ENCODE measurements at places on chromosomes 12 and 14. TPM values are rescaled to one million over a fixed set of nuclear protein-coding genes. Genes with fewer than 3 reads are reported as not detected.

- H3K27ac ChIP-seq: no peak overlapping the region
- no peaks in the 10 kb centered on the region for H3K36me3 ChIP-seq
- no peak for DNase-seq
- H3K4me1 ChIP-seq: no peaks in the 10 kb centered on the region
Measured at GRCh38 chr12:119369907-119370546, 35.5 kb downstream of the CCDC60 start.

GRCh38 chr12:17829813-17830212 lies 260.2 kb downstream of the RERGL start:
- no peaks in the 10 kb centered on the region for H3K4me1 ChIP-seq
- no peak for DNase-seq
- H3K4me3 ChIP-seq: no peak overlapping the region
- H3K27me3 ChIP-seq: no peaks in the 10 kb centered on the region
- no peak overlapping the region for H3K27ac ChIP-seq

DNA sequence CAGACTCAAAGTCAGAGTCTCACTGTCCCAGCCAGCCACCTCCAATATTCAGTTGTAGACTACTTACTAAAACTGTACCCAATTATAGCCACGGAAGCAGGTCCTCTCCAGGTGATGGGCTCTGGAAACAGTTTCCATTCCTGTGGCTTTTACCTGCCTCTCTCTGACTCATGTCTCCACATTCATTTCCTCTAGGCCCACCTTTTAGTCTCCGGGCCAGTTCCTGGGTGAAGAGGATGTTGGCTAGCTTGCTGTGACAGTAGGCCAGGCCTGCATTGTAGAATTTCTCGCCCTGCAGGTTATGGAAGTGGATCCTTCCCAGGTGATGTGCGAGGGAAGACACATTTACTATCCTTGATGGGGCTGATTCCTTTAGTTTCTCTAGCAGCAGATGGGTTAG lies 5.6 kb downstream of the RDH11 start:
- no peak overlapping the region for H3K27ac ChIP-seq
- no peaks in the 10 kb centered on the region for H3K27me3 ChIP-seq
- no peak for DNase-seq
- H3K4me1 ChIP-seq: peaks cover 16% of the 10 kb centered on the region
- H3K36me3 ChIP-seq: peaks cover 22% of the 10 kb centered on the region

RBP5 gene
- polyA plus RNA-seq: not detected

GRCh38 chr14:89635615-89636014 lies 218.6 kb upstream of the FOXN3 start:
- no peak for DNase-seq
- H3K36me3 ChIP-seq: peaks cover 7% of the 10 kb centered on the region
- H3K4me3 ChIP-seq: no peak overlapping the region
- peaks cover 14% of the 10 kb centered on the region for H3K4me1 ChIP-seq
- no peaks in the 10 kb centered on the region for H3K27me3 ChIP-seq
- no peak overlapping the region for H3K27ac ChIP-seq

- H3K4me1 ChIP-seq: peaks cover 21% of the 10 kb centered on the region
- no peak overlapping the region for H3K27ac ChIP-seq
- no peak for DNase-seq
- peaks cover 9% of the 10 kb centered on the region for H3K36me3 ChIP-seq
Measured at GRCh38 chr14:23055147-23055550, 2.2 kb downstream of the CDH24 start.

DNA sequence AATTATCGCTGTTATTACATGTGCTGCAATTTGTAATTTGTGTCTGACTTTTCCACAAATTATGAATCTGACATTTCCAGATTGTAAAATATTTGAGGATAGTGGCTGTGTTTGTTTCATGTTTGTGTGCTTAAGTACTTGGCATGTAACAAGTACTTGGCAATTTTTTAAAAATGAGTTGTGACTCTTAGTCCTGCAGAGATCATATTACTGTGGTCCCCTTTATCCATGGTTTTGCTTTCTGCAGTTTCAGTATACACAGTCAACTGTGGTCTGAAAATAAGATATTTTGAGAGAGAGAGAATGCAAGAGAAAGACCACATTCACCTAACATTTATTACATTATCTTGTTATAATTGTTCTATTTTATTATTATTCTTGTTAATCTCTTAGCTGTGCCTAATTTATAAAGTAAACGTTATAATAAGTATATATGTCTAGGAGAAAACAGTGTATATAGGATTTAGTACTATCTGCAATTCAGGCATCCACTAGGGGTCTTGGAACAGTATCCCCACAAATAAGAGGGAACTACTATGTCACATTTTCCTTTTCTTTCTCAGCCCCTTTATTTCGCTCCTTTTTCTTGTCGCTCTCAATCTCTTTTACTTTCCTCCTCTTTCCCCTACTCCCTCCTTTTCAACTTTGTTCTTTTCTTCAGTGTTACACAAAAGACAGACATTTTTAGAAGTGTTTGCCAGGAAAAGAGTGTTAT lies 176.1 kb downstream of the FUT8 start:
- no peaks in the 10 kb centered on the region for H3K27me3 ChIP-seq
- no peaks in the 10 kb centered on the region for H3K36me3 ChIP-seq
- DNase-seq: no peak
- no peak overlapping the region for H3K27ac ChIP-seq
- H3K4me3 ChIP-seq: no peak overlapping the region

SMARCD1 gene
- polyA plus RNA-seq: 18.0 TPM

DNA sequence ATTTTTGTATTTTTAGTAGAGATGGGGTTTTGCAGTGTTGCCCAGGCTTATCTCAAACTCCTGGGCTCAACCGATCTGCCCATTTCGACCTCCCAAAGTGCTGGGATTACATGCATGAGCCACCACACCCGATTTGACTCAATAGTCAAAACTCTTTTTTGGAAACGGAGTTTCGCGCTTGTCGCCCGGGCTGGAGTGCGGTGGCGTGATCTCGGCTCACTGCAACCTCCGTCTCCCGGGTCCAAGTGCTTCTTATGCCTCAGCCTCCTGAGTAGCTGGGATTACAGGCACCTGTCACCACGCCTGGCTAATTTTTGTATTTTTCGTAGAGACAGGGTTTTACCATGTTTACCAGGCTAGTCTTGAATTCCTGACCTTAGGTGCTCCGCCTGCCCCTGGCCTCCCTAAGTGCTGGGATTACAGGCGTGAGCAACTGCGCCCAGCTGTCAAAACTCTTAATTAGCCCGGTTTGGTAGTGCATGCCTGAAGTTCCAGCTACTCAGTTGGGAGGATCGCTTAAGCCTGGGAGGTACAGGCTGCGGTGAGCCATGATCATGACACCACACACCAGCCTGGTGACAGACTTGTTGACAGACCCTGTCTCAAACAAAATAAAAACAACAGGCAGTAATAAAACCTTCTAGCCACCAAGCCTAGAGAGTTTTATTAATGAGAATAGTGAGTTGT lies 12.4 kb downstream of the MED21 start:
- no peak overlapping the region for H3K27ac ChIP-seq
- H3K4me3 ChIP-seq: no peak overlapping the region
- H3K36me3 ChIP-seq: peaks cover 22% of the 10 kb centered on the region
- no peak for DNase-seq
- no peaks in the 10 kb centered on the region for H3K27me3 ChIP-seq
- H3K4me1 ChIP-seq: no peaks in the 10 kb centered on the region

GRCh38 chr14:37721976-37722659 lies 126.7 kb downstream of the TTC6 start:
- H3K36me3 ChIP-seq: no peaks in the 10 kb centered on the region
- DNase-seq: no peak
- no peak overlapping the region for H3K27ac ChIP-seq
- H3K4me1 ChIP-seq: no peaks in the 10 kb centered on the region

DNA sequence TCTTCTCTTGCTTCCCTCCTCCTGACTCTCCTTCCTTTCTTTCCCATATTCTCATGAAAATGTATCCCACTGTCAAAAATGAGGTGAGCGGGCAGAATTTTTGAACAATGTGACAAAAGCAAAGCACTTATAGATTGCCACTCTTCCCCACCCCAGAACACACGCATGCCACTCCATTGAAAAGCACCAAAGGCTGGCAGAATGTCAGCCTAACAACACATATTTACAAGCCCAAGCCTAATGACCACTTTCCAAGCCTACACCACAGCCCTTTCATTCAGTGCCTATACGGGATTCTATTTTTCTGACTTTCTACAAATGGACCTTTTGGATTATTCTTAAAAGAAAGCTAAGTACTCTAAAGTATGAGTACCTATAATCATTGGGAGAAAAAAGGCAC lies 62.9 kb upstream of the METAP2 start:
- H3K27ac ChIP-seq: no peak overlapping the region
- no peaks in the 10 kb centered on the region for H3K36me3 ChIP-seq
- H3K27me3 ChIP-seq: no peaks in the 10 kb centered on the region
- H3K4me1 ChIP-seq: no peaks in the 10 kb centered on the region
- peak overlapping the region; percentile 56 for H3K4me3 ChIP-seq

GPR84 gene
- polyA plus RNA-seq: not detected

RHOJ gene
- not detected for polyA plus RNA-seq

GRCh38 chr12:108117163-108117849 lies 11.8 kb upstream of the WSCD2 start:
- no peak for DNase-seq
- H3K4me3 ChIP-seq: no peak overlapping the region
- peaks cover 6% of the 10 kb centered on the region for H3K4me1 ChIP-seq
- no peak overlapping the region for H3K27ac ChIP-seq
- no peaks in the 10 kb centered on the region for H3K36me3 ChIP-seq
- H3K27me3 ChIP-seq: peaks cover 30% of the 10 kb centered on the region

DNA sequence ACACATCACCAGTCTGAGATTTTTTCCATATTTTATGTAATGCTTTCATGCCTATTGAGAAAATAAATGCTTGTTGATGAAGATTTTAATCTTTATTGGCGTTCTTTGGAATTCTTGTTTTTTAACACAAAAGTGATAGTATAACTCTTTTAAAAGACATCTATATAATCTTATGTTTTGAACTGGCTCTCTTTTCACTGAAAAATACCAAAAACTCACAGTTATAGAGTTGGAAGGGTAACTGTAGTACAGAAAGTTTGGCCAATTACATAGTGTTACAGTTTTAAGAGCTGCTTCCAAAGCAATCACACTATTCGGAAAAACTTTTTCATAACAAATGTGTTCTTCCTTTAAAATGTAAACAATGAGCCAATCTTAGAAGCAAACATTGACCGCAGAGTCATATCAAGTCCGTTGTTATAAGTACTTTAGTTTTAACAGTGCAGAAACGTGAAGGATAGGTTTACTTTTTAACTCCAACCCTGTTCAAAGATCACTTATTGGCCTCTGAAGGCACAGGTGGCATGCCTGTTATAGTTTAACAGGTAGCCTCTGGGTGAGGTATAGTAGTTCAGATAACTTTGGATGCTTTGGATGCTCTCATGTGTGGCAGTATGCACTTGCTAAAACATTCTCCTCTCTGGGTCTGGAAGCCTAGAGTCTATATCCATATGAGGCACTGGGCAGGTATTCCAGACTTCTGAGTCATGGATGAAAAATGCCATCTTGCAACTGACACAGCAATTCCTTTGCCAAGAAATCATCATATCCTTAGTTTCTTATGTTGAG lies 12.1 kb upstream of the NTN4 start:
- H3K4me3 ChIP-seq: no peak overlapping the region
- no peak overlapping the region for H3K27ac ChIP-seq
- DNase-seq: no peak
- peaks cover 17% of the 10 kb centered on the region for H3K27me3 ChIP-seq
- no peaks in the 10 kb centered on the region for H3K36me3 ChIP-seq

GRCh38 chr12:51341251-51342007 lies 5.0 kb downstream of the CELA1 start:
- H3K36me3 ChIP-seq: no peaks in the 10 kb centered on the region
- H3K4me3 ChIP-seq: no peak overlapping the region
- peak overlapping the region; percentile 84 for H3K27ac ChIP-seq
- H3K4me1 ChIP-seq: peaks cover 60% of the 10 kb centered on the region
- peak; percentile 70 for DNase-seq

GRCh38 chr12:24977060-24977459 lies 28.2 kb upstream of the BCAT1 start:
- no peaks in the 10 kb centered on the region for H3K27me3 ChIP-seq
- H3K4me3 ChIP-seq: no peak overlapping the region
- peaks cover 3% of the 10 kb centered on the region for H3K4me1 ChIP-seq

- DNase-seq: peak; percentile 57
- no peaks in the 10 kb centered on the region for H3K36me3 ChIP-seq
- peak overlapping the region; percentile 49 for H3K27ac ChIP-seq
- H3K27me3 ChIP-seq: no peaks in the 10 kb centered on the region
- peaks cover 56% of the 10 kb centered on the region for H3K4me1 ChIP-seq
- H3K4me3 ChIP-seq: peak overlapping the region; percentile 69
Measured at GRCh38 chr12:112130441-112130998, 5.2 kb downstream of the TRAFD1 start.

CLEC9A gene
- polyA plus RNA-seq: not detected

PTPN21 gene
- not detected for polyA plus RNA-seq

GRCh38 chr14:47269756-47270492 lies 405.5 kb downstream of the MDGA2 start:
- no peak for DNase-seq
- H3K27me3 ChIP-seq: no peaks in the 10 kb centered on the region
- H3K27ac ChIP-seq: no peak overlapping the region
- H3K4me3 ChIP-seq: no peak overlapping the region

- DNase-seq: no peak
- no peak overlapping the region for H3K27ac ChIP-seq
- no peaks in the 10 kb centered on the region for H3K36me3 ChIP-seq
- H3K4me3 ChIP-seq: no peak overlapping the region
- peaks cover 4% of the 10 kb centered on the region for H3K27me3 ChIP-seq
- peaks cover 4% of the 10 kb centered on the region for H3K4me1 ChIP-seq
Measured at GRCh38 chr12:40499856-40500255, 192.4 kb upstream of the CNTN1 start.

DNA sequence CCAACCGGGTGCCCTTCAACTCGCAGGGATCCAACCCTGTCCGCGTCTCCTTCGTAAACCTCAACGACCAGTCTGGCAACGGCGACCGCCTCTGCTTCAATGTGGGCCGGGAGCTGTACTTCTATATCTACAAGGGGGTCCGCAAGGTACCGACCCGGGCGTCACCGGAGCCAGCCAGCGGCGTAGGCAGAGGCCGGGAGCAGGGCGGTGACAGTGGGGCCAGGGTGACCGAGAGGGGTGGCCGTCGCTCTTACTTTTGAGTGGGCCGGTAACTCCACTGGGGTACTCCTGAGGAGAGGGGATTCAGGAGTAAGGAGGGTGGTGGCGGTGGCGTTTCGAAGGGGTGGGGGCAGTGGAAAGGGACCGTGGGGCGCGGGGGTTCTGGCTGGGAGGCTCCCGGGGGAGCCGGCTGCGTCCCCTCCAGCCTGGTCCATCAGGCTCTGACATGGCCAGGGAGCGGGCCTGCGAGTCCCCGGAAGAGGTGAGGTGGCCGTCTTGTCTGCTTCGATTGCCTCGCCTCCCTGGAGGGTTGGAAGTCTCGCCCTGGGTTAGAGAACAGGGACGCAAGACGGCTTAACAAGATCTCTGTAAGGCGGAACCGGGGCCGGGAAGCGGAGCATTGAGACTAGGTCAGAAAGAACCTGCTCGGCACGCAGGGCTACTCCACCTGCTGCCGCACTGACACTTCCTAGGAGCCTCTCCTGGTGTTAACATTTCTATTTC lies 491 bp downstream of the WDR20 start:
- H3K36me3 ChIP-seq: no peaks in the 10 kb centered on the region

GRCh38 chr14:49945448-49946319 lies 52.8 kb downstream of the ARF6 start:
- no peak overlapping the region for H3K4me3 ChIP-seq
- no peaks in the 10 kb centered on the region for H3K27me3 ChIP-seq
- DNase-seq: no peak
- peaks cover 13% of the 10 kb centered on the region for H3K36me3 ChIP-seq
- H3K4me1 ChIP-seq: peaks cover 38% of the 10 kb centered on the region

ARHGEF25 gene
- polyA plus RNA-seq: not detected

- H3K4me3 ChIP-seq: peak overlapping the region; percentile 88
- no peaks in the 10 kb centered on the region for H3K27me3 ChIP-seq
- peaks cover 6% of the 10 kb centered on the region for H3K36me3 ChIP-seq
- DNase-seq: peak; percentile 79
Measured at GRCh38 chr12:6632026-6632983, 3.5 kb downstream of the LPAR5 start.
